Muscle of back (tissue), 13 donors: ENCODE measurements at places on chromosomes 16 and 17. TPM values are rescaled to one million over a fixed set of nuclear protein-coding genes. Genes with fewer than 3 reads are reported as not detected.

HEATR3 gene
- polyA plus RNA-seq: 16.3 TPM

DNA sequence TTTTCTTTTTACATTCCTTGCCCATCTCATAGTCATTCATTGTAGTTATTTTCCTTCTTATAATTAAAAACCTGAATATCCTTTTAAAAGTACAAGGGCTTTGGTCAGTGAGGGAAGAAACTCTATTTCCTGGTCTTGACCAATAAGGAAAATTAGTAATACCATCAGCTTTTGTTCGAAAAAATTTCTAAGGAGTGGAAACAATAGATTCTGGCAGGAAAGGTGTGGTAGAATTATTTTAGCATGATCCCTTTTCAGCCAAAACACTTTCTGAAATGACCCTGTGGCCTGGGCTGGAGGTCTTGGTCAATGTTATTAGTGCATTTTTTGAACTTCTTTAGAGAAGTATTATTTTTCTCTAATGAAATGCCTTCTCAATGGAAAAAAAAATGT, 36.6 kb downstream of the IQCK start:
- DNase-seq: no peak

- no peak for DNase-seq
These were observed 19.1 kb upstream of the COPRS start for GRCh38 chr17:31877911-31878702.

DNA sequence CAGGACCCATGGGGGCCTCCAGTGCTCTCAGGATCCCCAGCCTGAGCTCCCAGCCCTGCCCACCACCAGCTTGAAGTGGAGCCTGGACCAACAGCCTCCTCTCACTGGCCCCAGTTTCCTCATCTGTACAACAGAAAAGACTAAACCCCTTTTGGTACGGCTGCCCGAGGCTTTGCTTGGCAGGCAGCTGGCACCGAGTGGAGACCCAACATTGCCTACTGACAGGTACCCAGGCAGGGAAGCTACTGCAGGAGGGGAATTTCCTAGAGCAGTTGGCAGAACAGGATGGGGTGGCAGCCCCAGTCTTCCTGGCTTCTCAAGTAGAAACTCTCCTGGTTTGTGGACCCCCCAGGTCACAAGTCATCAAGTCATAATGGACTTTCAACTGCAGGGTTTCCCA, 14.2 kb downstream of the SREBF1 start:
- no peak for DNase-seq
